ENCODE measurements at places on chromosomes 7 and 10. TPM values are rescaled to one million over a fixed set of nuclear protein-coding genes. Genes with fewer than 3 reads are reported as not detected.

- DNase-seq, result no peak
Observed at GRCh38 chr7:103764901-103765300, 224.6 kb downstream of the RELN start.

DNA sequence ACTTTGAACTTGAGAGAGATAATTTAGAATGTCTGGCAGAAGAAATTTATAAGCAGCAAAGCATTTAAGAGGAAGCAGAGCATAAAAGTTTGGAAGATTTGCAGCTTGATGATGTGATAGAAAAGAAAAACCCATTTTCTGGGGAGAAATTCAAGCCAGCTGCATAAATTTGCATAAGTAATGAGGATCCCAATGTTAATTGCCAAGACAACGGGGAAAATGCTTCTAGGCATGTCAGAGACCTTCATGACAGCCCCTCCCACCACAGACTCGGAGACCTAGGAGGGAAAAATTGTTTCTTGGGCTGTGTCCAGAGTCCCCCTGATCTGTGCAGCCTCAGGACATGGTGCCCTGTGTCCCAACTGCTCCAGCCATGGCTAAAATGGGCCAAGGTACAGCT, 263.6 kb upstream of the POT1 start:
- DNase-seq, result no peak

DNA sequence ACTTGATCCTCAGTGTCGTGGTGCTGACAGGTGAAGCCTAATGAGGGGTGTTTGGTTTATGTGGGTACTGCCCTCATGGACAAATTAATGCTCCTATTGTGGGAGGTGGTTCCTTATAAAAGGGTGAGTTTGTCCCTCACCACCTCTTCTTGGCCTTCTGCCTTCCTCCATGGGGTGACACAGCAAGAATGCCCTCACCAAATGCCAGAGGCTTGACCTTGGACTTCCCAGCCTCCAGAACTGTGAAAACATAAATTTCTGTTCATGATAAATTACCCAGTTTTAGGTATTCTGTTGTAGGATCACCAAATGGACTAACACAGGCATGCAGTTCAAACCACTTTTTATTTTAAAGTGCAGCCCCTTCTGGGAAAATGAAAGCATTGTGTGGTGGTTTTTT, 39.4 kb downstream of the BAMBI start:
- no peak for DNase-seq

DNA sequence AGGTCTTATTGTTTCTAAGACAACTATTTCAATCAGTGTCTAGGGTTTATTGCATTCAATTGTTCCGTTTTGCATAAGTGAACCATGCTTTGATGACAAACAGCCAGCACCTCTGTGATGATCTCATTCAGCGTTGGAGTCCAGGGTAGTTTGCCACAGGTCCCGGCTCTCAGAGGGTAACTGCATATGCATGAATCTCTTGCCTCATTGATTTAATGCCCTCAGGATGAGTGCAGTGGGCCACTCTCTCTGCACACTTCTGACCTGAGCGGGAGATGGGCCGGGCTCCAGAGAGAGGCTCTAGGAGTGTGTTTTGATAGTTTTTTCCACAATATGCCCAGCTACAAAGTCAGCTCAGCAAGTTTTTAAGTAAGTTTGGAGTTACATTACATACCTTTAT, 83.9 kb downstream of the HECW1 start:
- no peak for DNase-seq

Gene FAM25A
- not detected for total RNA-seq

GRCh38 chr7:127673902-127674301, 21.9 kb downstream of the SND1 start:
- DNase-seq, result no peak

GRCh38 chr7:756928-757560, 30.0 kb upstream of the PRKAR1B start:
- peak; percentile 54 for DNase-seq

GRCh38 chr10:74880041-74880440, 53.6 kb downstream of the KAT6B start:
- no peak for DNase-seq

DNA sequence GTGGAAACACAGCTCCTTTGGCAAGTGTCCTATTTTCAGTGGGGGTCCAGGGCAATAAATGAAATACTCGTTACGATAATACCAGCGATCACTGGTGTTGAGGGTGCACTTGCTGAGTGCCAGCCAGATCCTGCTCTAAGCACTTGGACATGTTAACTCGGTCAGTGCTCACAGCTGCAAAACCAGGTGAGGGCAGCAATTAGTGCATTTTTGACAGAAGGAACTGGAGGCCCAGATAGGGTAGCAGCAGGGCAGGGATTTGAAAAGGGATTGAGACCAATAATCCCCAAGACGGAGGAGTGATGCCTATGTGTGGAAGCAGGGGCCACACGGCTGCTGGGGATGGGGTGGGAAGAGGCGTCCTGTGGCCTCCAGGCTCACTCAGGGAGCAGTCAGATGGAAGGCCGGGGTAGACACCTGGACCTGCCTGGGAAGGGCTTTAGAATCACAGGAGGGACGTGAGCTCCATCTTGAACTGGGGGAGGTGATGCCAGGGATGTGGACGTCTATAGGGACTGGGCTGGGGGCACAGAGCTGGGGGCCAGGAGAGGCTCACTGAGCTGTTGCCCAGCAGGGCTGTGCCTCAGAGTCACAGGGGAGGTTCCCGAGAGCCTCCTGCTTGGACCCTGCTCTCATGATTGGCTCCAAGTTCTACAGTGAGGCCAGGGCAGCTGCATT, 14.3 kb downstream of the PTPRE start:
- no peak for DNase-seq

GRCh38 chr10:947051-947450, 15.5 kb upstream of the LARP4B start:
- no peak for DNase-seq

DNA sequence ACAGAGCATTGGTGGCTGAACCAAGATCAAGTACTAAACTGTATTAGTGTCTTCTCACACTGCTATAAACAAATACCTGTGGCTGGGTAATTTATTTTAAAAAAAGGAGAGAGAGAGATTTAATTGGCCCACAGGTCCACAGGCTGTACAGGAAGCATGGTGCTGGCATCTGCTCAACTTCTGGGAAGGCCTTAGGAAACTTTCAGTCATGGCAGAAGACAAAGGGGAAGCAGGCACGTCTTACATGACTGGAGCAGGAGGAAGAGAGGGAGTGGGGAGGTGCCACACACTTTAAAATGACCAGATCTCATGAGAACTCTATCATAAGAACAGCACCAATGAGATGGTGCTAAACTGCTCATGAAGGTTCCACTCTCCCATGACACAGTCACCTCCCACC, 95.2 kb upstream of the JCAD start:
- DNase-seq, result no peak

- no peak for DNase-seq
Observed at GRCh38 chr7:2802504-2803341, 41.4 kb downstream of the GNA12 start.

DNA sequence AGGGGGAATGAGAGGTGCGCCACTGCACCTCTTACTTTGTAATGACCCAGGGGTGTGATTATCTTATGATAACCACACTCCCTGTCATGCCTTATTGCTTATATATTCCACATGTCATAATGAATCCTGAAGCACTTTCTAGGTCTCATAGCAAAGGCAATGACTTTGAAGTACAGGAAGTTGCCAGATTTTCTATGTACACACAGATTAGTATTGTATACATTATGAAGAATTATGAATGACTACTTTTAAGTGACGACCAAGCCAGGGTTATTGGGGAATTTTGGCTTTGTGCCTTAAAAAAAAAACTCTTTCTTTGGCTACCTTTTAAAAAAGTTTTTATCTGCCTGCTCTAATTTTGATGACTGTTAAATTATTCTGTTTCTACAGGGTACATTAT, 269.6 kb downstream of the MDFIC start:
- DNase-seq, result no peak

DNA sequence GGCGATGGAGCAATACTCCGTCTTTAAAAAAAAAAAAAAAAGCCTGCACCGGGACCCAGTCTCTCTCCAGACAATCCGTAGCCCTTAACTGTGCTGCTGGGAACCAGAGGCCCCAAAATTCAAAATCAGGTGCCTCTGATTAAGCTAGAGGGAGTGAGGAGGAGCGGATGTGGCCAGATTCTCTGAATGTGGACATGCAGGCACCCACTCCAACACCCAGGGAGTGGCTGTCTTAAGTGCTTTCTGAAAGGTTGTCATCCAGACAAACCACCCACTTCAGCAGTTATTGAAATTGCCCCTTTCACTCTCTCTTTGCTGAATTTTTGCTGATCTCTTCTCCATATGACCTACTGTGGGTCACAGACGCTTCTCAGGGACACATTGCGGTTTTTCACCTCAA, 14.2 kb downstream of the NRP1 start:
- DNase-seq, result no peak

GRCh38 chr7:46421441-46422230, 500.6 kb upstream of the IGFBP3 start:
- no peak for DNase-seq

- no peak for DNase-seq
Observed at GRCh38 chr10:48894911-48895802, 44.5 kb downstream of the LRRC18 start.

GRCh38 chr7:159103382-159104187, 41.1 kb downstream of the VIPR2 start:
- no peak for DNase-seq

Gene CUTC
- 45.1 TPM for total RNA-seq

- no peak for DNase-seq
Observed at GRCh38 chr7:26440233-26441001, 148.8 kb downstream of the SNX10 start.

GRCh38 chr10:114334301-114334700, 70.0 kb downstream of the AFAP1L2 start:
- DNase-seq, result no peak

DNA sequence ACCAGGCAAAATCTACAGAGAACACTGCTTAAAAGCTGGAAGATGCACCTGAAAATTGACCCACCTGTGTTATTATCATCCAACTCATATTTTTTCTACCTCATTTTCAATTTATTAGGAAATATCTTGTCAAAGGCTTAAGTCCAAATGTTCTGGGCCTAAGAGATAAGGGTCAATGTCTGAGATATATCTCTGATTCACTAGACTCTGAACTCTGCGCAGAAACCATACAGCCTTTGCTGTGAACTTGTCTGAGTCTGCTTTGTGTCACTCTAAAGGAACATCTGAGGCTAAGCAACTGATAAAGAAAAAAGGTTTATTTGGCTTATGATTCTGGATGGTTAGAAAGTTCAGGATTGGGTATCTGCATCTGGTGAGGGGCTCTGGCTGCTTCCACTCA, 3.7 kb downstream of the PON1 start:
- DNase-seq, result no peak

DNA sequence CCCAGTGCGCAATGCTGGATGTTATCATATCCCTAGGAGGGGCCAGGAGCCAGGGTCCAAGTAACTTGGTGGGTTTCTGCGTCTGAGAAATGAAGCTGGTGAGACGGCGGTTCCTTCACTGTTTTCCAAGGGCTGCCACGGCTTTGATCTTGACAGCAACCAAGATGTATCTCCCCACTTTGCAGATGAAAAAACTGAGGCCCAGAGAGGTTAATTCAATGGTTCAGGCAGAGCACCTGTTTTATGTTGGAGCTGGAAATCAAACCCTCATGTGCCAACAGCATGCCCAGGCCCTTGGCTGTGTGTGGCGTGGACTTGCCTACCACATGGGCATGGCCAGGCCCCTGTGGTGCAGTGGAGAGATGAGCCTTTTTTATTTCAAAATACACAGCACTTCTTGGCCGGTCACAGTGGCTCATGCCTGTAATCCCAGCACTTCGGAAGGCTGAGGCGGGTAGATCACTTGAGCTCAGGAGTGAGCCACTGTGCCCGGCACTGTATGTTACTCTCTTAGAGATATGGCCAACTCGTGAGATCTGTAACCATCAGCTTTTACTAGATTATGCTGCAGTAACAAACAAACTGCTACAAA, 225.2 kb upstream of the SH2B2 start:
- no peak for DNase-seq

- no peak for DNase-seq
Observed at GRCh38 chr10:792792-793100, 103.3 kb upstream of the DIP2C start.

- DNase-seq, result no peak
Observed at GRCh38 chr7:47596502-47597202, 14.7 kb upstream of the TNS3 start.

Gene EPO
- not detected for total RNA-seq

- no peak for DNase-seq
Observed at GRCh38 chr10:52662256-52662655, 110.3 kb downstream of the MBL2 start.

DNA sequence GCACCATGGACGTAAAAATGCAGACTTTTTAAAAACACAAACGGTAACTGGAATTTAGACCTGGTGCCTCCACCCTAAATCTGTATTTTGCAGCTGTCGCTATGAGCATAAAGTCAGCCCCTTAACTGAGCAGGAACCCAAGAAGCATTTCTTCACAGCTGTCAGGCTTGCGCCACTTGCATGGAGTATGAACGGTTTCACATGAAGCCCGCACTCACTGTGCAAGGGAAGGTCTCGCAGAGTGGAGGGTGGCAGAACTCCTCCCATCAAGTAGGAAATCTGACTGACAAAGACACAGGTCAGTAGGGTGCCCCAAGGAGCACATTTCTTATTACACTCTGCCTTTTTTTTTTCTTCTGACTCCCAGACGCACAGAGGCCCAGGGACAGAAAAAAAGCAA, 58.5 kb downstream of the ELMO1 start:
- no peak for DNase-seq

DNA sequence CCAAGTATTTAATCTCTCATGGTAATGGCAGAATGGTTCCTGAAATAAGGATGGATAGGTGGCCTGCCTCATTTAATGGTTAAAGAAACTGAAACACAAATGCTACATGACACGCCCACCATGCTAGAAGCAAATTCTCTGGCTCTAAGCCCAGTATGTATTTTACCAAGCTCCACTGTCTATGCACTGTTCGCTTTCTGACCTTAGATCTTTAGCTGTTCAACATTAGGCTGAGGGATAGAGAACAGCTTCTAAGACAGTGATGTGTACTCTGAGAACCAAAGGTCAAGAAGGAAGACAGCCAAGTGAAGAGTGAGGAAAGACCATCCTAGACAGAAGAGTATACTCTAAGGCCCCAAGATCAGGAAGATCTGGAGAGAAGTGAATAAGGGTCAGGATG, 26.6 kb downstream of the FAM3C start:
- no peak for DNase-seq

DNA sequence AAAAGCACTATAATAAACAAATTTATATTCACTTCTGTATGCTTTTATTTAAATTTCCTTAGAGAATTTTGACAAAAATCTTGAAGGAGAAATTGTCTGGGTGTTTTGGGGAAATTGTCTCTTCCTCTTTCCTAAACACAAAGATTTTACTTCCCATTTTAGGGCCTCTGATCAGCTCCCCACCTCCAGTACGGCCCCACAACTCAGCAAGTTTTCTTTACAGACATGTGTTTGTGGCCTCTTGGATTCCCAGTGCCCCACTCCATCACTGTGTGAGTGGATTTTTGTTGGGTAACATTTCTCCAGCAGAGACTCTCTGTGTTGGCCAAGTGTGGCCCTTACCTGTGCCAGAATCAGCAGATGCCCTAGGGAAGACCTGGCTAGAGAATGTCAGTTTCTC, 182.8 kb upstream of the CDC14C start:
- DNase-seq, result no peak

Gene DNTT
- not detected for total RNA-seq
